ENCODE measurements at places on chromosomes 1 and 21. TPM values are rescaled to one million over a fixed set of nuclear protein-coding genes. Genes with fewer than 3 reads are reported as not detected.

DNA sequence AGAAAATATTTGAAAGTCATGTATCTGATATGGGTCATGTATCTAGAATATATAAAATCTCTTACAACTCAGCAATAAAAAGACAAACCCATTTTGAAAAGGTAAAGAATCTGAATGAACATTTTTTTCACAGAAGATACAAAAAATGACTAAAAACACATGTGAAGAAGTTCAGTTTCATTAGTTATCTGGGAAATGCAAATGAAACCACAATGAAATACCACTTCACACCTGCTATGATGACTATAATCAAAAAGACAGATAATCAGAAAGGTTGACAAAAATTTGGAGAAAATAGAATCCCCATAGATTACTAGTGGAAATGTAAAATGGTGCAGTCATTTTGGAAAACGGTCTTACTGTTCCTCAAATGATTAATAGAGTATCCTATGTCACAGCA, 631.0 kb downstream of the MRPL39 start:
- no peak overlapping the region for H3K27ac ChIP-seq
- H3K4me1 ChIP-seq, result no peaks in the 10 kb centered on the region
- DNase-seq, result no peak
- H3K4me3 ChIP-seq, result no peak overlapping the region
- H3K27me3 ChIP-seq, result no peaks in the 10 kb centered on the region
- no peaks in the 10 kb centered on the region for H3K36me3 ChIP-seq

GRCh38 chr1:101000131-101000873, 25.3 kb downstream of the DPH5 start:
- peaks cover 14% of the 10 kb centered on the region for H3K4me1 ChIP-seq
- H3K27me3 ChIP-seq, result no peaks in the 10 kb centered on the region
- DNase-seq, result no peak
- peaks cover 10% of the 10 kb centered on the region for H3K36me3 ChIP-seq

- no peaks in the 10 kb centered on the region for H3K27me3 ChIP-seq
- no peak overlapping the region for H3K4me3 ChIP-seq
- H3K4me1 ChIP-seq, result peaks cover 7% of the 10 kb centered on the region
Observed at GRCh38 chr1:185598332-185598731, 135.9 kb upstream of the HMCN1 start.

- H3K27me3 ChIP-seq, result no peaks in the 10 kb centered on the region
- H3K4me1 ChIP-seq, result no peaks in the 10 kb centered on the region
- H3K27ac ChIP-seq, result no peak overlapping the region
Observed at GRCh38 chr1:56516539-56517252, 62.7 kb downstream of the PLPP3 start.

DNA sequence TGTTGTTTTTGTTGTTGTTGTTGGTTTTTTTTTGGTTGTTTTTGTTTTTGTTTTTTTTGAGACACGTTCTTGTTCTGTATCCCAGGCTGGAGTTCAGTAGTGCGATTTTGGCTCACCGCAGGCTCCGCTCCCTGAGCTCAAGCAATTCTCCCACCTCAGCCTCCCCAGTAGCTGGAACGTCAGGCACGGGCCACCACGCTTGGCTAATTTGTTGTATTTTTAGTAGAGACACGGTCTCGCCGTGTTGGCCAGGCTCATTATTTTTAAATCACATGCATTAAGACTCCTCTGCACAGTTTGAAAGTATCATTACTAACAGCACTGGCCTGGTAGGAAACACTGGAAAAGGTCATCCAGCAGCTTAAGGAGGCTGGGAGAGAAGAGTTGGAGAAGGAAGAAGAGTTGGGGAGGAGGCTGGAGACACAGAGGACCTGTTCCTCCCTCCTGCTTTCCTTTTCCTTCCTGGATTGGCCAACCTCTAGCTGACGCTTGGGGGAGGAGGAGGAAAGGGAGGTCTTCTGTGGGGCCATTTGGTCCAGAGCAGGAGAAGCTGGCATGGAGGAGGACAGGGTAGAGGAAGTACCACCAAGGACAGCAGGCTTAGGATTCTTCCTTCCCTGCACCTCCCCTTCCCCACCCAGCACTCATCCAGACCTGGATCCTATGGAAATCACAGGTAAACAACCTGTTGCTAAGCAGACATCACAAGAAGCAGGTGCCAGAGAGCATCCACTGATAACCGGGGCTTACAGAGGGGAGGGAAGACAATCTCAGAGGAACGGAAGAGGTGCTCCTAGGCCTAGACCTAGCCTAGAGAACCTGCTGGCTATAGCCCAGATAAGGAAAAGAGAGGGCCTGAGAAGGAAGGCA, 71.9 kb upstream of the GOLT1A start:
- no peaks in the 10 kb centered on the region for H3K27me3 ChIP-seq
- no peak for DNase-seq
- no peaks in the 10 kb centered on the region for H3K36me3 ChIP-seq
- peaks cover 28% of the 10 kb centered on the region for H3K4me1 ChIP-seq
- no peak overlapping the region for H3K27ac ChIP-seq

DNA sequence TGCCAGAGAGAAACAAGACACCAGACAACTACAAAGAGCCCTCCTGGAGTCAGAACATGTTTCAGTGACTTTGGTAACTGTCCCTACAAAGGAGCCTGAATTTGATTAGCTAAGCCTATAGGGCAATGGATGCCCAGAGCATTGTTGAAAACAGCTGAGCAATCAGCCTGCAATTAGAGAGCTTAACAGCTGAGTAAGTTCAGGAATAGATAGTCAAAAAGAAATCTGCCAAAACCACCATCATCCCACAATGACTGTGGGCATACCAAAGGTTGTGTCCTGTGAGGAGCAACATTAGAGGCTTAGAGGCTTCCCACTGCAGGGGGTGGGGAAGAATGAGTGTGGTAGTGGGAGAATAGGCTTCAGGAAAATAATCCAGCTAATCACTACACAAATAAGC, 32.1 kb downstream of the SH3BP5L start:
- no peaks in the 10 kb centered on the region for H3K27me3 ChIP-seq
- no peak overlapping the region for H3K4me3 ChIP-seq
- no peak overlapping the region for H3K27ac ChIP-seq
- H3K4me1 ChIP-seq, result no peaks in the 10 kb centered on the region
- no peak for DNase-seq
- no peaks in the 10 kb centered on the region for H3K36me3 ChIP-seq

DNA sequence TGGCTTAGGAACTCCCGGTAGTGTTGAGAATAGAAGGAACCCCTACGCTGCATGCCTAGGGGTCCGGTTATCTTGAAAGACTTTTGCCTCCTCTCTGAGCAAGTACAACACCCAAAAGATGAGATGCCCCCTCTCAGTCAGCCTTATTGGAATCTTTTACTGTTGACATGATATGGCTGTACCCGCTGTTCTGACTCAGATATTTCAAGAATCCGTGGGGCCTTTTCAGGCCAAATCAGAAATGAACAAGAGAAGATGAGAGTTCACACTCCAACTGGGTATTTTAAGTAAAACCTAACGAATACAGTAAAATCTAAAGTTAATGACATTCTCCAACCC, 164.2 kb downstream of the PPIAL4G start:
- H3K4me1 ChIP-seq, result peaks cover 16% of the 10 kb centered on the region
- H3K27me3 ChIP-seq, result peaks cover 6% of the 10 kb centered on the region

DNA sequence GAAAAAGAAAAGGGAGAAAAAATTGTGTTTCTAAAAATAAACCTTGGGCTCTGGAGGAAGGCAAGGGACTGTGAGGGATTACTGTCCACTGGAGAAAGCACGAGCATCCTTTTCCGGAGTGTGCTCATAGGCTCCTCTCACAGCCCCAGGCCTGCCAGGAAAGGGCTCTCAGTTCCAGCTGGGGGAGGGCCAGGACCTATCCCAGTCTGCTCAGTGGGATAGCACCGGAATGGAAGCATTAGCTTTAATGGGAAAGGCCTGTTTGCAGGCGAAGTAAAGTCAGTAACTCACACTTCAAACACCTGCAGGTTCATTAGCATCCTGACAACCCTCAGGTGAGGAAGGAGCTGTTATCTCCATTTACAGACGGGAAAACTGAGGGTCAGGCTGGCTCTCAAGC, 113.9 kb upstream of the USP24 start:
- no peaks in the 10 kb centered on the region for H3K36me3 ChIP-seq
- no peak overlapping the region for H3K4me3 ChIP-seq
- no peak overlapping the region for H3K27ac ChIP-seq
- no peak for DNase-seq
- no peaks in the 10 kb centered on the region for H3K4me1 ChIP-seq
- H3K27me3 ChIP-seq, result no peaks in the 10 kb centered on the region

DNA sequence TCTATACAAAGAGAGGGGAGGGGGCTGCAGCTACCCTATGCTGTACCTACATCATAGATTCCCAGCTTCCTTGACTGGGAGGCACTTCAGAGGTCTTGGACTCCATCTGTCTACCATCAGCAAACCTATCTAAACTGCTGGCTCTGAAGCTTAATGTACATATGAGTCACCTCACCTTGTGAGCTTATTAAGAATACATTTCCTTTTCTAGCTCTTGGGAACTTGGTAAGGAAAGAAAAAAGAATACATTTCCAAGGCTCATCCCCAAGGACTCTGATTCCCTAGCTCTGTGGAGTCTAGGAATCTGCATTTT, 50.0 kb upstream of the PRELP start:
- no peaks in the 10 kb centered on the region for H3K4me1 ChIP-seq
- H3K27ac ChIP-seq, result no peak overlapping the region

DNA sequence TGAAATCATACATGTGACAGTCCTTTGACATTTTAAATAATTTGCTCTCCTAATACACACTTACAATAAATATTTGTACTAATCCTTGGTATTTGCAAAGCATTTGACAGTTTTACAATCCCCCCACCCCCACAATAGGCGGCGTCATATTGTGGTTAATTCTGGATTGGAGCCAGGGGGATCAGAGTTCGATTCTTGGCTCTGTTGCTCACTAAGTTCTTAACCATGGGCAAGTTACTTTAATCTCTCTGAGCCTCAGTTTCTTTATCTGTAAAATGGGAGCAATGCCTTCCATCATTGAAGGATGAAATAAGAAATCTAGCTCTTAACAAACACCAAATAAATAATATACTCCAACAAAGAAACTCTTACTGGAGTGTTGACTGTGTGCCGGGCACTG, 23.8 kb downstream of the CACNA1S start:
- no peaks in the 10 kb centered on the region for H3K27me3 ChIP-seq
- DNase-seq, result no peak
- peaks cover 4% of the 10 kb centered on the region for H3K4me1 ChIP-seq
- H3K27ac ChIP-seq, result no peak overlapping the region

DNA sequence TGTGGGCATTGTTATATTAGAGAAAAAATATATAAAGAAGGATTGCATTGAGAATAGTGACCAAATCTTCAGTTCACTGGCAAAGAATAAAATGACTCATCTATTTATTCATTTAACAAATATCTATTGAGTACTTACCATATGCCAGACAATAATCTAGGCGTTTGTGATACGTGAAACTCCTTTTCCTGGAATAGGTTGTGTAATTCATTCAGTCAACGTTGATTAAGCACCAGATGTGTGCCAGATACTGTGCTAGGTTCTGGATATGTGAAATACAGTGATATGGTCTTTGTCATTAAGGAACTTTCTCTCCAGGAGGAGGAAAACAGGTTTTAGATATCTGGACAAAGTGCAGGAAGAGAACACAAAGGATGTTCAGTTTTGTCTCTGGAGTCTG, 344.5 kb downstream of the RWDD3 start:
- H3K27me3 ChIP-seq, result no peaks in the 10 kb centered on the region
- H3K27ac ChIP-seq, result no peak overlapping the region
- no peak for DNase-seq
- H3K36me3 ChIP-seq, result no peaks in the 10 kb centered on the region
- H3K4me1 ChIP-seq, result no peaks in the 10 kb centered on the region
- no peak overlapping the region for H3K4me3 ChIP-seq

GRCh38 chr21:17438635-17439034, 74.2 kb upstream of the CXADR start:
- no peaks in the 10 kb centered on the region for H3K36me3 ChIP-seq
- DNase-seq, result no peak
- H3K4me1 ChIP-seq, result no peaks in the 10 kb centered on the region
- no peaks in the 10 kb centered on the region for H3K27me3 ChIP-seq

- DNase-seq, result no peak
- H3K27me3 ChIP-seq, result no peaks in the 10 kb centered on the region
- H3K36me3 ChIP-seq, result no peaks in the 10 kb centered on the region
Observed at GRCh38 chr1:153506831-153507413, 28.9 kb downstream of the S100A6 start.

GRCh38 chr1:115114308-115114707, 25.0 kb upstream of the TSPAN2 start:
- H3K27me3 ChIP-seq, result no peaks in the 10 kb centered on the region
- peak; percentile 24 for DNase-seq
- H3K36me3 ChIP-seq, result no peaks in the 10 kb centered on the region
- no peak overlapping the region for H3K27ac ChIP-seq

- H3K4me1 ChIP-seq, result no peaks in the 10 kb centered on the region
- H3K36me3 ChIP-seq, result no peaks in the 10 kb centered on the region
- DNase-seq, result no peak
- no peak overlapping the region for H3K4me3 ChIP-seq
- no peak overlapping the region for H3K27ac ChIP-seq
Observed at GRCh38 chr1:239696317-239696716, 309.9 kb downstream of the CHRM3 start.

- no peaks in the 10 kb centered on the region for H3K36me3 ChIP-seq
- H3K27ac ChIP-seq, result no peak overlapping the region
- no peaks in the 10 kb centered on the region for H3K4me1 ChIP-seq
- H3K4me3 ChIP-seq, result no peak overlapping the region
Observed at GRCh38 chr1:47635597-47635996, 197.8 kb downstream of the FOXD2 start.

DNA sequence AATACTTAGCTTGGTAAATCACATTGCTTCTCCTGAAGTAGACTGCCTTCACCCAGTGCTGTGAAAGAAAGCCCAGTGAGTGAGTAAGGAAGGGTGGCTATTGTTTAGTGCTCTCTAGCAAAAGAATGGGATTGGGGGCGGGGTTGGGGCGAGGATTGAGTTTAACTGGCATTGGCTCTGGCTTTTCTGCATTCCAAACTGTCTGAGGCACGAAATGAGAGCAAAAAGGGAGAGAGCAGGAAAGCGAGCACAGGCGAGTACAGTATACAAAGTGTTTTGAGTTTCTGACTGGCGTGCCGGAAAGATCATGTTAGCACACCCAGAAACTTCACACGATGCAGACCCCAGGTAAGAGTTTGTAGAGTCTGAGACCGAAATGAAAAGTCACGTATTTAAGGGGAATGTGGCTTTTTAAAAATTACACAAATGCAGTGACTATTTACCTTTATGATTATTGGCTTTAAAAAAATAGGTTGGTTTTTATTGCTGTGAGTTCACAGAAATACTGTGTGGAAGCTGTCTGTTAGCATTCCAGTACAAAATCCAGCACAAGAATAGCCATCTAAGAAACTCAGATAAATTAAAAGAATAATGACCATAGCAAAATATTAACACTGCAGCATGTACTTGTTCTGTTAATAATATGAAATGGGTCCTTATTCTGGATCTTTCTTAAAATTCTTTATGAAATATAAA, 155.4 kb downstream of the CLEC20A start:
- H3K27me3 ChIP-seq, result no peaks in the 10 kb centered on the region
- no peak overlapping the region for H3K4me3 ChIP-seq
- DNase-seq, result no peak
- H3K27ac ChIP-seq, result no peak overlapping the region
- H3K36me3 ChIP-seq, result no peaks in the 10 kb centered on the region
- no peaks in the 10 kb centered on the region for H3K4me1 ChIP-seq

LRRC41 gene
- 23.0 TPM for total RNA-seq

TTC34 gene
- total RNA-seq, result 1.3 TPM

HJV gene
- total RNA-seq, result not detected

HSD11B1 gene
- total RNA-seq, result not detected

SOD1 gene
- 161 TPM for total RNA-seq

DENND1B gene
- 26.5 TPM for total RNA-seq

MAP3K6 gene
- total RNA-seq, result 8.8 TPM

KRTAP19-6 gene
- total RNA-seq, result not detected

Measured in CD4-positive, alpha-beta T cell (primary cell).